ENCODE measurements at places on chromosomes 5 and 9.
A peak's percentile ranks its signal among the peaks of the same experiment; 100 is the strongest.

- DNase-seq, result no peak
These were observed 42.5 kb downstream of the PRRC2B start for GRCh38 chr9:131436376-131436775.

GRCh38 chr9:15308511-15308910, 1.5 kb upstream of the TTC39B start:
- DNase-seq, result no peak

GRCh38 chr9:68653141-68653595, 51.9 kb upstream of the PIP5K1B start:
- no peak for DNase-seq

GRCh38 chr9:38119560-38120236, 50.7 kb upstream of the SHB start:
- no peak for DNase-seq

- DNase-seq, result no peak
These were observed 147.5 kb downstream of the GNAQ start for GRCh38 chr9:77883846-77884771.

GRCh38 chr5:13325765-13326164, 618.7 kb downstream of the DNAH5 start:
- no peak for DNase-seq

- DNase-seq, result no peak
These were observed 25.3 kb downstream of the NIPBL start for GRCh38 chr5:36901856-36902255.

- no peak for DNase-seq
These were observed 311.9 kb upstream of the TLE4 start for GRCh38 chr9:79259858-79260257.

- DNase-seq, result no peak
These were observed 110.4 kb downstream of the ZNF354C start for GRCh38 chr5:179170606-179171005.

- no peak for DNase-seq
These were observed 691.0 kb downstream of the PTPRD start for GRCh38 chr9:9921805-9922204.

DNA sequence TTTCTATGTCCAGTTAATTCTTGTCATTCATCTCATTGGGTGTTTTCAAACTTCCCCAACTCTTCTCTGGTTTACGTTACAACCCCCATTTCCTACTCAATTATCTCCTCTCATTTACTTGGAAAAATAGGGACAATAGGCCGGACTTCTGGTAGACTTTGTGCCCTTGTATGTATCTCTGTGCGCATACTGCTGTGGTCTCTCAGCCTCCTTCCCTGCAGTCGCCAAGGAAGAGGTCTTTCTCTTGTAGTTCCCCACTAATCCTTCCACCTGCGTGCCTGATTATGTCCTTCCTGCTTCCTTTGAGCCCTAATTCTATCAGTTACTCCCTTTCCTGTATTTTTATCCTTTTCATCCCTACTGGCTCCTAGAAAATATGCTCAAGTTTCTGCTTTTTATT, 176.3 kb downstream of the GDNF start:
- DNase-seq, result no peak

DNA sequence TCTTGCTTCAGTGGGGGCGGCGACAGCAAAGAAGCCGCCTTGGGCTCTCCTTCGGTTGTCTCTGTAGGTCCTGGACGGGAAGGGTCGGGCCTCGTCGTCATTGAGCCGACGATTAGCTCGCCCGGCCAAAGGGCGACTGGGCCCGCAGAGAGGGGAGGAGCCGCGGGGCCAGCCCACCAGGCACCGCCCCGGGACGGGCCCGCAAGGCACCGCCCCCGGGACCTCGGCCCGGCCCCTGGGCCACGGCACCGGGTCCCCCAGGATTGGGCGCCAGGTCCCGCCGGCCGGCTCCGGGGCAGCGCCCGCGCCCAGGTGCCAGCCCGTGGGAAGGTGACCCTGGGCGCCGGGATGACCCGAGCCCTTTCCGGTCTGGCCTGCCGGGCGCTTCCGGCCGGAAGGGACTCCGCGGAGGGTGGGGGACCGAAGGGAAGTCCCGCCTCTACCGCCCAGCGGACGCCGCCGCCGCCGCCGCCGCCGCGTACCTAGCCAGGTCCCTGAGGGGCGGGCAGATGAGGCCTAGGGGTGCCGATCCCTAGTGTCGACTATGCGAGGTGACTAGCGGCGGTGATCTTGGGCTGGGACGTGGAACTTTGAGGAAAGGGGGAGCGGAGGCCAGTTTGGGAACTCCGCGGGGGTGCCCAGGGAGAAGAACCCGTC, at the start of the genes GBA2 and RGP1:
Gene GBA2, minus strand, starts transcription at position 371 of the 657 bp plus-strand sequence. CDS start 524 bp downstream, outside the sequence.
Gene RGP1, plus strand, starts transcription at position 430 of the 657 bp plus-strand sequence. CDS start 469 bp downstream, outside the sequence.
- peak; percentile 73 for DNase-seq

GRCh38 chr5:130425424-130425823, 521.2 kb downstream of the CHSY3 start:
- DNase-seq, result no peak

DNA sequence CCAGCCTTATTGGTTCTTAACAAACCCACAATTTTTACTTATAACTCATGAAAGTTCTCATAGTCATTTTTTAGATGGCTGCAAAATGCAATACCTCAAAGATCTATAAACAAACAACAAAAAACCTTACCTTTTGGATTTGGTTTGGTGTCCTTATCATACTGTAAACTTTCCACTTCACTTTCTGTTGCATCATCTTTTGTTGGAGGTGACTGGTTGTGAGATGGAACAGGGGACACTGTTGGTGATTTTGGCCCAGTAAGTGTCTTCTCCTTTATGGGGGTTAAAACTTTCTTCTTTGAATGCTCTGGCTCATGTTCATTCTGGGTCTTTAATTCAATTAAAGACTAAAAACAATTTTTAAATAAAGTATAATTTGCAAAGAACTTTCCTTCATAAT, 33.4 kb downstream of the CEP120 start:
- DNase-seq, result no peak

DNA sequence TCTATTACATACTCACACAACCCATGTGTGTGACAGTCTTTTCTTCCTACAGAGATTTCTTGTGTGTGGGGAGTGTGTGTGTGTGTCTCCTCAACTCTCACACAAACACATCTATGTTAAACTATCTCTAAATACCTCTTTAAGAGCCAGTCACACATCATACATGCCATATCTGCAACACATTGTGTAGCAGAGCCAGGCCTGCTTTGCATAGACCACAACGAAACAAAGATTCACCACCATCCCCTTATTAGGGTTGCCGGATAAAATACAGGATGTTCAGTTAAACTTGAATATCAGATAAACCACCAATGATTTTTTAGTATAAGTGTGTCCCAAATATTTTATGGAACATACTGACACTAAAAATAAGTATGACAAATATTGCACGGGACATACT, 2.3 kb downstream of the FAM170A start:
- no peak for DNase-seq

Data from hematopoietic multipotent progenitor cell treated with erythropoietin and hydrocortisone succinate and interleukin-3 and kit ligand, for 8 days (in vitro differentiated cells).